ENCODE measurements at places on chromosomes 12 and 14.
A peak's percentile ranks its signal among the peaks of the same experiment; 100 is the strongest.

DNA sequence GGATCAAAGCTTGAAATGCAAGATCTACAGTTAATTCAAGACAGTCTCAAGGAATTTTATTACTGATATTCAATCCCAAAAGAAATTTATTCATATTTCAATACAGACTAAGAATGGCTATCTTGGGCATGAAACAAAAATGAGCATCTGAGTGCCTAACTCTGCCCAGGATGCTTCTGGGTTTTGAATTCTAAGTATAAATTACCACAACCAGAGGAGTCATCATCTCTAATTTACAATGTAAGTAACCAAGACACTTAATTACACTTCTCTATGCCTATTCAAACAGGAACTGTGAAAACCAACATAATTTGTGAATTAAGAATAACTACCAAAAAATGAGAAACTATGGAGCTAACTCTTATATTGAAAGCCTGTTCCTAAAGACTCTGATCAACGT lies 14.1 kb downstream of the OSBPL8 start:
- no peak for DNase-seq

- DNase-seq = no peak
Observed at GRCh38 chr14:76955575-76956315, 72.8 kb downstream of the IRF2BPL start.

- DNase-seq = no peak
Observed at GRCh38 chr14:99065551-99065950, 206.4 kb downstream of the BCL11B start.

- DNase-seq = no peak
Observed at GRCh38 chr12:85821759-85822158, 14.4 kb downstream of the RASSF9 start.

DNA sequence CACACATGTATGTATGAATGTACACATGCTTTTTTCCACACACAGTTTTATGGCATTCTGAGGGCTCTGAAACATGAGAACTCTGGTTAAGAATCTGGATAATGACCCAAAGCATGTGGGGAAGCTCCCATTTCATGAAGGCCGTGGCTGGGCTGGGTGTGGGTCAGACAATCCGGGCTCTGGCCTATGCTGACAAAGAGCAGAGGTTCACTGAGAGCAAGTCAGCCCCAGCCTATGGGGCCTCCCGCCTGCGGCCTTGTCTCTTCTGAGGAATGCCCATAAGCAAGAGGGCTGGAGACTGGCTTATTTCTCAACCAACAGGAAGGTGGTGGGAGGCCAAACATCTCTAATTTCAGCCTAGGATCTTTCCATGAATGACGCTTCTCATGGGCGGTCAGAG lies 8.5 kb downstream of the MYH6 start:
- DNase-seq = no peak

- no peak for DNase-seq
Observed at GRCh38 chr12:51954561-51955361, 3.3 kb downstream of the ACVR1B start.

- no peak for DNase-seq
Observed at GRCh38 chr14:97709552-97709951, 912.4 kb downstream of the VRK1 start.

- DNase-seq = no peak
Observed at GRCh38 chr14:81784084-81784483, 250.4 kb upstream of the SEL1L start.

- DNase-seq = peak; percentile 49
Observed at GRCh38 chr14:20857630-20858261, 33.4 kb upstream of the RNASE3 start.

DNA sequence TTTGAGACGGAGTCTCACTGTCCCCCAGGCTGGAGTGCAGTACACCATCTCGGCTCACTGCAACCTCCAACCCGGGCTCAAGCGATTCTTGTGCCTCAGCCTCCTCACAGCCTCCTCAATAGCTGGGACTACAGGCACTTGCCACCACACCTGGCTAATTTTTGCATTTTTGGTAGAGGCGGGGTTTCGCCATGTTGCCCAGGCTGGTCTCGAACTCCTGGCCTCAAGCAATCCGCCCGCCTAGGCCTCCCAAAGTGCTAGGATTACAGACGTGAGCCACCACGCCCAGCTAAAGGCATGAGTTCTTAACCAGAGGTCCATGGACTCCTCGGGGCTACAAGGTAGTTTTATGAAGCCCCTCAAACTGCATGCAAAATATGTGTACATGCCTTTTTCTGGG lies 2.1 kb downstream of the SARNP start:
- no peak for DNase-seq

Measured in WERI-Rb-1 (cell line).